Stimulated activated CD4-positive, alpha-beta T cell treated with anti-CD3 and anti-CD28 coated beads, Interleukin-2, amount 100 ng/mL, for 24 hours (primary cell): ENCODE measurements at places on chromosomes 5 and 9.

GRCh38 chr5:148853868-148854267 is 27.5 kb downstream of the ADRB2 start:
- DNase-seq = no peak

DNA sequence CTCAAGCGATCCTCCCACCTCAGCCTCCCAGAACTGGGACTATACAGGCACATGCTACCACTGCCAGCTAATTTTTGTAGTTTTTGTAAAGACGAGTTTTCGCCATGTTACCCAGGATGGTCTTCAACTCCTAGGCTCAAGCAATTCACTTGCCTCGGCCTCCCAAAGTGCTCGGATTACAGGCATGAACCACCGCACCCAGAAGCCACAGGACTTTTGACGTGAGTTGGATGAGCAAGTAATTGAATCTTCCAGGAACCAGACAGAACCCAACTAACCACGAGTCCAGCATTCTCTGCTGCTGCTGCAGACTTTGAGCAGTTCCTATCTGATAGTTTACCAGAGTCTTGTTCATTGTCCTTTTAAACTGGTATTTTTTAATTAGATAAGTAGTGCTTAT is 9.6 kb upstream of the ATP6V0E1 start:
- DNase-seq = no peak

GRCh38 chr9:95082401-95083084 is 235.0 kb downstream of the FANCC start:
- DNase-seq = no peak

- no peak for DNase-seq
Measured at GRCh38 chr5:160692271-160692670, 159.7 kb downstream of the ATP10B start.

DNA sequence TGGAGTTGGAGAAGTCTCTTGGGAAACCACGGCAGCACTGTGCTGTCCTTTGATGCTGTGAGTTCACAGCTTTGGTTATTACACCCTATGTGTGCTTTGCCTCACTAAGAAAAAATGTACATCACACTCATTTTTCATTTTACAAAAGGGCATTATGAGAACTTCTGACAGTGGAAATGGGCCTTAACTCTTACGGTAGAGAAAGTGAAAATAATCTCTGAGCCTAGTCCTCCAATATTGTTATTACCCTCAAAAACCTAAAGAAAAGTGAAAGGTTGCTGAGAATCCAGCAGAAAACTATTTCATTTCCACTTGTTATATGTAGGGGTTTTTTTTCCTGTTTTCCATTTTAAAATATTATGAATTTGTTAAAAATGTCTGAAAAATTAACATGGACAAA is 8.2 kb upstream of the OR13D1 start:
- no peak for DNase-seq

- no peak for DNase-seq
Measured at GRCh38 chr5:96155147-96155546, 193.5 kb upstream of the ELL2 start.

GRCh38 chr9:121620777-121621449 is 30.5 kb upstream of the DAB2IP start:
- DNase-seq = no peak

GRCh38 chr5:52727020-52727419 is 60.7 kb upstream of the ITGA1 start:
- DNase-seq = no peak

GRCh38 chr5:57495285-57496086 is 12.9 kb upstream of the ACTBL2 start:
- no peak for DNase-seq

- DNase-seq = no peak
Measured at GRCh38 chr9:87237336-87237735, 260.3 kb upstream of the DAPK1 start.

DNA sequence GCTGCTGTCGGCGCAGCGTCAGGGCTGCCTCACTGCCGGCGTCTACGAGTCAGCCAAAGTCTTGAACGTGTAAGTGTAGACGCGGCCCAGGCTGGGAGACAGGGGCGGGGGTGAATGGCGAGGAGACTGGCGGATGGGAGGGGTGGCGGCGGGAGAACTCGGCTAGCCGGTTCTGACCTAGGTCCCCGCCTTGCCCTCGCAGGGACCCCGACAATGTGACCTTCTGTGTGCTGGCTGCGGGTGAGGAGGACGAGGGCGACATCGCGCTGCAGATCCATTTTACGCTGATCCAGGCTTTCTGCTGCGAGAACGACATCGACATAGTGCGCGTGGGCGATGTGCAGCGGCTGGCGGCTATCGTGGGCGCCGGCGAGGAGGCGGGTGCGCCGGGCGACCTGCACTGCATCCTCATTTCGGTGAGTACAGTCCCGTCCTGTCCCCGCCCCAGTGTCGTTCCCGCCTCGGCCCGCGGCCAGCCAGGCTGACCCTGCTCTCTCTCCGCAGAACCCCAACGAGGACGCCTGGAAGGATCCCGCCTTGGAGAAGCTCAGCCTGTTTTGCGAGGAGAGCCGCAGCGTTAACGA is 745 bp downstream of the GADD45G start:
- peak; percentile 71 for DNase-seq

GRCh38 chr9:93292288-93292615 is 108.3 kb downstream of the WNK2 start:
- no peak for DNase-seq
